ENCODE measurements at places on chromosomes 6 and 20.
A peak's percentile ranks its signal among the peaks of the same experiment; 100 is the strongest.

GRCh38 chr6:132070356-132070755 lies 119.2 kb upstream of the CCN2 start:
- H3K4me1 ChIP-seq = no peaks in the 10 kb centered on the region
- H3K27ac ChIP-seq = no peak overlapping the region
- no peak overlapping the region for H3K4me3 ChIP-seq
- H3K27me3 ChIP-seq = no peaks in the 10 kb centered on the region
- DNase-seq = no peak

DNA sequence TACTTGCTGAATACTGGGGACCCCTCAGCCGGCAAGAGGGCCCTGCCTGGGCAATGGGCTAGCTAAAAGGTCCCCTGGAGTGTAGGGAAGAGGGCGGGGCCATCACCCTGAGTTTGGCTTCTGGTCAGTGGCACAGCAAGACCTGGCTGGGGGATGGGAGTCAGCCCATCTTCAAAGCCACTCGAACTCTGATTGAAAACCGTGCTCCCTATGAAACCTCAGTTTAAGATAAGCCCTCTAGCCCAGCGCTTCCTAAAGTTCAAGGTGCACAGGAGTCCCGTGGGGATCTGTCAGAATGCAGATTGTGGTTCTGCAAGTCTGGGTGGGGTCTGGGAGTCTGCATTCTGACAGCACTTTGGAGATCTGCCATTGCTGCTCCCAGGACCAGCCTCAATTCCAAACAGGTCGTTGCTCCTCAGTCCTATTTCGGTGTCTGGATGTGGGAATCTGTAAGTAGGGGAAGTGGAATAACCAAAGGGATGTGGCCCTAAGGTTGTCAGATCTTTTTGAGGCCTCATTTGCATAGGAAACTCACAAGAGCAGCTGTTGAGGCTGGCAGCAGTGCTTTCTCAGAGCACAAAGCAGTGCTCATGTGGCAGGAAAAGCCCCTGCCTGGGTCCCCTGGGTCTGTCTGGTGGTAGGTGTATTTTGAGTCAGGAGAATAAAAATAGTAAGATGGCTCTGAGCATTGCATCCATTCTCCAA lies 85.3 kb upstream of the SCP2D1 start:
- peaks cover 9% of the 10 kb centered on the region for H3K4me1 ChIP-seq
- H3K27me3 ChIP-seq = no peaks in the 10 kb centered on the region
- no peaks in the 10 kb centered on the region for H3K36me3 ChIP-seq
- H3K27ac ChIP-seq = no peak overlapping the region
- H3K4me3 ChIP-seq = no peak overlapping the region
- DNase-seq = no peak

DNA sequence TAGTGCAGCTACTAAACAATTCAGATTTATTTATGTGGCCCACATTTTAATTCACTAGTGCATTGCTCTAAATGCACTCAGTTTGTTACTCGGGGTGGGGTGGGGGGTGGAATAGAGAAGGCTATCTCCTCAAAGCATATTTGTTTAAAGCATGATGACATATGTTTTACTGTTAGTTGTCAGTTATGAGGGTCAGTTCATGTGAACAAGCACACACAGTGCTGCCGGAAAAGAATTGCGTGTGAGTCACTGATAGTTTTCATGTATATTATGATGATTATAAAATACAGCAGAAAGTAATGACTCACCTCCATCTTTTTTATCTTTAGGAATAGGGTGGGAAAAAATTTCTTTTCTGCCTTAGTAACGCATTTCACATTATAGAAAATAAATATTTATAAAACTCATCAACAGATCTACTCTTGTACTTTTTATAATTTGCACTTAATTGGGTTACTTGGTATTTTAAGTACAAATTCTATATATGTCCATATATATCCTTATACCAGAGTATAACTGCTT lies 42.2 kb upstream of the STXBP5 start:
- H3K36me3 ChIP-seq = no peaks in the 10 kb centered on the region
- no peaks in the 10 kb centered on the region for H3K27me3 ChIP-seq
- no peaks in the 10 kb centered on the region for H3K4me1 ChIP-seq
- no peak overlapping the region for H3K4me3 ChIP-seq

- peaks cover 23% of the 10 kb centered on the region for H3K4me1 ChIP-seq
- no peaks in the 10 kb centered on the region for H3K36me3 ChIP-seq
- H3K27me3 ChIP-seq = no peaks in the 10 kb centered on the region
- H3K4me3 ChIP-seq = no peak overlapping the region
These were observed 201.8 kb downstream of the ARID1B start for GRCh38 chr6:156978948-156979347.

DNA sequence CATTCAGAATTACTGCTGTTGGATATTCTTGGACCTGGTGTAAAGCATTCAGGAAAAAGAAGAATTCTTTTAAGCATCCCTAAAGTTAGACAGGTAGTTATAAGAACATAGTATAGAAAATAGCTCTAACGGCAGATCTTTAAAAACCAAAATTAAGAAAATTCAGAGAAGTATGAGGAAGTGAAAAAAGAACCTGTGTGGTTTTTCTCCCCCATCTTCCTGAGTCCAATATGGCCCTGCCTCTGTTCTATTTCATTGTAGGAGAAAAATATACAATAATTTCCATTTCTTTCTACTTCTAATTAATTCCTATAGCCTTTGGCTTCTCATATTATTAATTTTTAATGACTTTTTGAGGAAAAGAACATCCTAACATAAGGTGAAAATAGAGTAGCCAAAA lies 47.1 kb downstream of the FHL5 start:
- H3K27ac ChIP-seq = no peak overlapping the region
- H3K4me1 ChIP-seq = no peaks in the 10 kb centered on the region
- DNase-seq = no peak

GRCh38 chr6:166629628-166630027 lies 2.6 kb upstream of the RPS6KA2 start:
- DNase-seq = no peak
- peaks cover 20% of the 10 kb centered on the region for H3K4me1 ChIP-seq
- no peak overlapping the region for H3K27ac ChIP-seq
- peaks cover 20% of the 10 kb centered on the region for H3K27me3 ChIP-seq
- no peak overlapping the region for H3K4me3 ChIP-seq
- no peaks in the 10 kb centered on the region for H3K36me3 ChIP-seq

DNA sequence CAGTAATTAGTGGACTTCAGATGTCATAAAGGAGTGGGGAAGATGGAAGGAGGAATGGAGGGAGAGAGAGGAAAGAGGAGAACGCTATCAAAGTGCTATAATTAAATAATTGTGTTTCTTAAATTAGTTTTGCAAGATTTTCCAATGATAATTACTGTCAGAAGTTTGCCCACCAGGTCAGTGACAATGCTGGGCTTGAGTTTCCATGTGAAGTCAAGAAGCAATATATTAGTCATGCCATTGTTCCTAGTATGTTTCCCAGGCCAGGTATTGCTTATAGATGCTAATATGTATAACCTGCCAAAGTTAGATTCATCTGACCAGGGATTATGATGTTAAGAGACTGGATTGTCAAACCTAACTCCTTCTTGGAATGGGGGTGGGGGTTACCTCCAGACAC lies 131.9 kb downstream of the GJA10 start:
- no peak overlapping the region for H3K27ac ChIP-seq
- peaks cover 15% of the 10 kb centered on the region for H3K4me1 ChIP-seq
- H3K4me3 ChIP-seq = no peak overlapping the region
- DNase-seq = no peak
- no peaks in the 10 kb centered on the region for H3K27me3 ChIP-seq

GRCh38 chr6:87426789-87427188 lies 19.0 kb downstream of the CFAP206 start:
- H3K27ac ChIP-seq = no peak overlapping the region
- no peaks in the 10 kb centered on the region for H3K27me3 ChIP-seq
- H3K4me3 ChIP-seq = no peak overlapping the region
- DNase-seq = no peak

GRCh38 chr6:162688751-162689345 lies 38.7 kb downstream of the PRKN start:
- no peaks in the 10 kb centered on the region for H3K4me1 ChIP-seq
- no peak overlapping the region for H3K4me3 ChIP-seq
- H3K27me3 ChIP-seq = no peaks in the 10 kb centered on the region
- no peaks in the 10 kb centered on the region for H3K36me3 ChIP-seq
- no peak overlapping the region for H3K27ac ChIP-seq

DNA sequence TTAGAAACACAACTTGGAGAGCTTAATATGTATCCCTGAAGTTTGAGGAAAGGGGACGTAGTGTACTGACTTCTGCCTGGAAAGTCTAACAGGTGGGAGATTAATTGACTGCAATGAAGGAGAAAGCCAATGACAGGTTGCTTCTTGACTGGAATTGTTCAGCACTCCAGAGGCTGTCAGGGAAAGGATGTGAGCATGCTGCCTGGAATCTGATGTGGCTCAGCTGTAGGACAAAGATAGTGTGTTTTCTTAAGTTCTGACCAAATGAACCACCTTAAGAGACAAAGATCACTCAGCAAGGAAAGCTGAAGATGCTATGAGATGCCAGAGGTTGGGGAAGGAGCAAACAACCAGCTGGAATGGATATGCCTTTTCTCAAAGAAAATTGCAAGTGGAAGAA lies 185.8 kb downstream of the PHF3 start:
- no peak for DNase-seq
- no peaks in the 10 kb centered on the region for H3K36me3 ChIP-seq
- no peaks in the 10 kb centered on the region for H3K4me1 ChIP-seq
- no peak overlapping the region for H3K27ac ChIP-seq
- H3K4me3 ChIP-seq = no peak overlapping the region

GRCh38 chr20:61739086-61739831 lies 326.4 kb downstream of the TAF4 start:
- no peaks in the 10 kb centered on the region for H3K36me3 ChIP-seq
- H3K27me3 ChIP-seq = no peaks in the 10 kb centered on the region

- no peak overlapping the region for H3K4me3 ChIP-seq
- no peaks in the 10 kb centered on the region for H3K36me3 ChIP-seq
- H3K27me3 ChIP-seq = no peaks in the 10 kb centered on the region
- H3K4me1 ChIP-seq = no peaks in the 10 kb centered on the region
- no peak for DNase-seq
These were observed 7.8 kb upstream of the TPX2 start for GRCh38 chr20:31731321-31731717.

DNA sequence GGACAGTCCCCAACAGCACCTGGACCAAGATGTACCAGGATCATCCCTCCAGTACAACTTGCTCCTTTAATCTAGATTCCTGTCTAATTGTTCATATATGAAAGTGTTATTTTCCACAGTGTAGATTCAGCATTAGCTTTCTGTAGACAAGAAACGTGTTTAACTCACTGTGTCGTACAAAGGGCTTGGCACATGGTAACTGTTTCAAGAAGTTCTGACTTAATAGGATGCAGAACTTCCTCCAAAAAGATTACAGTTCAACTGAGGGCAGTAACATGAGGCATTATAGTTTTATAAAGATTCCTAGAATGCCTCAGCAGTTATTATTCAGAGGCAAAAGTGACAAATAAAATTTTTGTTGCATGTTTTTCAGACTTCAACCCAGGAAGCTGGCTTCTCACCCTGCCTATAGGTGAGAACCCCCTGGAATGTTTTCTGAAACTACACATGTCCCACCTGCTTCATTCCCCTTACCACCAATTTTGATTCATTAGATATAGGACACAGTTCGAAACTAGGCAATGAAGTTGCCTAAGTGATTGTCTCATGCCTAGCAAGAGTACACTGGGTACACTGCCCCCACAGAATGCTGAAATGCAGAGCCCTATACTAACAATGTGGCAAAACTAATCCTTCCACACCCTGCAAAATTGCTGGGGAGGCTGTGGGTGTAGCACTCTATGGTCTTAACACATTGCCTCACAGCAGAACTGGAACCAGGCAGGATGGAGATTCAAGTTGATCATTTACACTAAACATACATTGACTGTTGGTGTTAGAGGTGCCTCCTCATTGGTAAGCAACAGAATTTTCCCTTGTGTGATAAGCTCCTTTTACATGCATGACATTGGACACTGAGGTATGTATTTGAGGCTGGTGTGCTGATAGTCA lies 22.6 kb upstream of the SH3BGRL2 start:
- H3K36me3 ChIP-seq = no peaks in the 10 kb centered on the region
- H3K27ac ChIP-seq = no peak overlapping the region
- no peak for DNase-seq
- H3K4me3 ChIP-seq = no peak overlapping the region
- H3K4me1 ChIP-seq = no peaks in the 10 kb centered on the region

DNA sequence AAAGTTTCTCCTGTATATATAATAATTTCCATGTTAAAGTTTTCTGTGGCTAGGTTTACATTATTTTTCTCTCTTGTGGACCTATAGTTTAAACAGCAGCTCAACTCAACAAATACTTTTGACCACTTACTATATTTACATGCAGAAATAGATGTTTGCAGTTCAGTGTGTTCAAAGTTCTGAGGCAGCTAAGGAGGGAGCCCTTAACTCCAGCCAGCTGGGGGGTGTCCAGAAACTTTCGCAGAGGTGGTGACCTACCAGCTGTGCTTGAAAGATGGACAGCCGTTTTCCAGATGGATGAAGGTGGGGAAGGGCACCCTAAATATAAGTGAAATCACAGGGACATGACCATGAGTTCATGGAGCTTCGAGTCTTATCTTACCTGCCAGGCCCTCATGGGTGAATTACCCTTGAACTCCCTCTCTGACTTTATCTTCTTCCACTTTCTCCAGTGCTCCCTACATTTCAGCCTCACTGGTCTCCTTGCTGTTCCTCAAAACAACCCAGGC lies 33.4 kb downstream of the DHX35 start:
- DNase-seq = no peak
- peaks cover 38% of the 10 kb centered on the region for H3K36me3 ChIP-seq
- H3K4me1 ChIP-seq = no peaks in the 10 kb centered on the region
- H3K4me3 ChIP-seq = no peak overlapping the region
- H3K27ac ChIP-seq = no peak overlapping the region
- no peaks in the 10 kb centered on the region for H3K27me3 ChIP-seq

DNA sequence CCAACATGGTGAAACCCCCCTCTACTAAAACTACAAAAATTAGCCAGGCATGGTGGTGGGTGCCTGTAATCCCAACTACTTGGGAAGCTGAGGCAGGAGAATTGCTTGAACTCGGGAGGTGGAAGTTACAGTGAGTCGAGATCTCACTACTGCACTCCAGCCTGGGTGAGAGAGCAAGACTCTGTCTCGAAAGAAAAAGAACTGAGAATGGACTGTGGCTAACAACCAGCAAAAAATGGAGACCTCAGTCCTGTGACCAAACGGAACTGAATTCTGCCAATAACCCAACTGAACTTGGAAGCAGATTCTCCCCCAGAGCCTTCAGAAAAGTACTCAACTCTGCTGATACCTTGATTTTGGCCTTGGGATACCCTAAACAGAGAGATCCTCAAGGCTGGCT lies 604.5 kb downstream of the DOK5 start:
- H3K4me1 ChIP-seq = no peaks in the 10 kb centered on the region
- H3K36me3 ChIP-seq = no peaks in the 10 kb centered on the region
- H3K27me3 ChIP-seq = no peaks in the 10 kb centered on the region
- H3K27ac ChIP-seq = no peak overlapping the region

- H3K27ac ChIP-seq = no peak overlapping the region
- H3K36me3 ChIP-seq = peaks cover 3% of the 10 kb centered on the region
- no peak overlapping the region for H3K4me3 ChIP-seq
- DNase-seq = no peak
These were observed 28.4 kb downstream of the CHMP4B start for GRCh38 chr20:33839591-33839990.

DNA sequence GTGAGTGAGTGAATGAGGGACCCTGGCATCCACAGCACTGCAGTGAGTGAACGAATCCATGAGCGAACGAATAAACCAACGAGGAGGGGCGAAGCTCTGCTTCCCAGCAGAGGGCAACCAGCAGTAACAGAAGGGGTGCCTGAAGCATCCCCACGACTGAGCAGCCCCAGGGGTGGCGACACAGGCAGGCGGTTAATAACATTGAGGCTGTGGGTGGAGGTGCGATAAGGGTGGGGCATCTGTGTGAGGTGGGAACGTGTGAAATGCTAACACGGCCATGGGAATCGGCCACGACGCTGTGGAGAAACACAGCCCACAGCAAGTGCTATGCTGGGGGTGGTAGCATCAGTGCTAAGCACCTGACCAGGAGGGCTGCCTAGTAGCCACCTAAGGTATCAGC lies 75.9 kb downstream of the TAF4 start:
- no peak overlapping the region for H3K4me3 ChIP-seq
- no peaks in the 10 kb centered on the region for H3K27me3 ChIP-seq
- no peak overlapping the region for H3K27ac ChIP-seq
- H3K36me3 ChIP-seq = peaks cover 33% of the 10 kb centered on the region
- DNase-seq = peak; percentile 62
